AG20443 (cell line): ENCODE measurements at places on chromosomes 7 and 10.
A peak's percentile ranks its signal among the peaks of the same experiment; 100 is the strongest.

DNA sequence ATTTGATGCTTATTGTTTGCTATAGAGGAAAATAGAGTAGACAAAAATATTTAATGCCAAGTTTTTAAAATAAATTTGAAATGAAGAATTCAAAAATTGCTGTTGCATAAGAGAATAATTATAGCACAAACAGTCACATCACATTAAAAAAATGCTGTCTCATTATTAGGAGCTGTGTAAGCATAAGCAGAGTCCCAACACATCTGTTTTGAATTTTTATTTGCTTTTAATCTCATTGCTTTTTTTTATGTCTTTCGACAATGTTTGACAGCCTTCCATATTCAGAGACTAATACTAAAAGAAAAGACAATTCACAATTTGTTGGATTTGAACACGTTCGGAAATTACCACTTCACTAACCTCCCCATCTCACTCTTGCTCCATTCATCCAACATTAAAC, 143.5 kb downstream of the TFPI2 start:
- peak; percentile 15 for DNase-seq

DNA sequence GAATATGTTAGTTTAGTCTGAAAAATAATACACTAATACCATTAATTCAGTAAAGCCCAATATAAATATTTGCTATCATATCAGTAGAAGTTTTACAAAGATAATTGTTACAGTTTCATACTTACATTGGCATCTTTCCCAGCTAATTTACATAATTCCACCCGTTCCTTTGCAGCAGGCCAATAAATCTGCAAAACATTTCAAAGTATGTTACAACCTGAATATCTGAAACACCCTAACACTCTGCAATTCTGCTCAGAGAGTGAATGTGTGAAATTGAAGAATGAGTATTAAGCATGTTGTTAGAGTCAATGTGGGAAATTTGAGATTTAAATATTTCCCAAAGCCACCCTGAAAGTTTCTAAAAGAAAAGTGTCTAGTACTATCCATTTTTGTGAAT, 105.5 kb downstream of the SEMA3D start:
- DNase-seq, result no peak

GRCh38 chr10:102641402-102641801, 2.9 kb upstream of the TRIM8 start:
- no peak for DNase-seq

DNA sequence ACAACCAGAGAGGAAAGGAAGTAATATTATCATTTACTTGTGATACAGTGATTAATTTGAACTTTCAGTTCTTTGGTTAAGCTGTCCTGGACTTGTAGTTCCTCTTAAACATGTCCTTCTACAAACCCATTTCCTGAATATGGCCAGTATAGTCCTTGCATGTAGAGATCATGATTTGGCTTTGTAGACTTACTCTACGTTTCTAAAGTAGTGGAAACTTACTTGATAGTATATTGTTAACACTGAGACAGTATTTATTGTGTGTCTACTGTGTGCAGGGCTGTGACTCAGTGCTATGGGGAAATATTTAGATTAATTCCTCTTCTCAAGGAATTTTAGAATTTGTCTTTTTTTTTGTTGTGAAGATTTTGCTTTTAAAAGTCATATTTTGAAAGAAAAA, 109.5 kb downstream of the NRF1 start:
- peak; percentile 27 for DNase-seq

DNA sequence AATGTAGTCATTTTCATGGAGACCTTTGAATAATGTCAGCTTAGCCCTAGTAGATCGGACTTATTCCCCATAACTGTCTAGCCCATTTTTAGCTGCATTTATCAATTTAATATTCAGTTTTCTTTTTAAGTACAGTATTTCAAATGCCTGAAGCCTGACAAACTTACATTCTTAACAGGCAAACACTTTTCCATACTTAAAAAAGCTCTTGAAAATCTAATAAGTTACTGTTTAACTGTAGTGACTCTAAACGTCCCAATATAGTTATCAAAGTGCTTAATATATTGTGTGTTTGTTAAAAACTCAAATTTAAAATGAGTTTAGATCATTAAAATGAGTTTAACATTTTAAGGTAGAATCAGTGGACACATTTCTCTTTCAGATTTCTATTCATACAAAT, 44.9 kb downstream of the PON1 start:
- DNase-seq, result no peak

DNA sequence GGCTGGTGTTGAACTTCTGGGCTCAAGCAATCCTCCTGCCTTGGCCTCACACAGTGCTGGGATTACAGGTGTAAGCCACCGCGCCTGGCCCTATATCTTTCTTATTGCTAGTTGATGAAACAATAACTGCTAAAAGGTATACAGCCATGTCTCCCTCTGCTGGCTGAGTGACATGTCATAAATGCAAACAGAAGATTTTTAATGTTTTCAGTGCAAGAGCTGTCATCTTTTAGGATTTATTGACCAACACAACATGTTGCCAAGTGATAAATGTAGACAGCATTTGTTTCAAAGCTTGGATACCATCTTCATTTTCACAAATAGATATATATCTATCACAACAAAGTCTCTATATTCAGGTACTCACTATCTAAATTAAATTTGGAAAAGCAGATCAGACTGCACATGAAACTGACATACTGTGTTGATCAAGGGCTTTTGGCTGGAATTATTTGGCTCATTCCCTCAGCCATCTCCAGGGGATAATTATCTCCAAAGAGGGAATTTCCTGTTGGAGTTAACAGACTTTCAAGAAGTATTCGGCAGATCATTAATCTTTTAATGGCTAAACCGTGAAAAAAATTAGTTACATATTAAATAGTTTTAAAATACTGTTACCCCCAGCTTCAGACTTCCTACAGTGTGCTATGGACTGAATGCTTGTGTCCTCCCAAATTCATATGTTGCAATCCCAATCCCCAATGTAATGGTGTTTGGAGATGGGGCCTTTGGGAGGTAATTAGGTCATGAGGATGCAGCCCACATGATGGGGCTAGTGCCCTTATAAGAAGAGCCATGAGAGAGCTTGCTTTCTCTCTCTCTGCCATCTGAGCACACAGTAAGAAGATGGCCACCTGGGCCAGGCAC, 41.3 kb upstream of the SRPK2 start:
- peak; percentile 20 for DNase-seq
